Mammary microvascular endothelial cell (primary cell): ENCODE measurements at places on chromosomes 11 and 22. TPM values are rescaled to one million over a fixed set of nuclear protein-coding genes. Genes with fewer than 3 reads are reported as not detected.

Gene RAC2
- total RNA-seq: 353 and 394 TPM in 2 replicates

Gene DDI1
- total RNA-seq: not detected in 2 replicates

Gene CASP5
- total RNA-seq: not detected in 2 replicates

Gene CCDC188
- 3.0 and 8.3 TPM in 2 replicates for total RNA-seq

Gene FDXACB1
- 2.5 and 3.8 TPM in 2 replicates for total RNA-seq

Gene SLC6A5
- not detected in 2 replicates for total RNA-seq

Gene TMX2
- total RNA-seq: 57.9 and 61.2 TPM in 2 replicates

Gene FIBIN
- total RNA-seq: not detected in 2 replicates

Gene WBP2NL
- total RNA-seq: 0.07 TPM in 1 of 2 replicates, not detected in the other

Gene OR10D3
- not detected in 2 replicates for total RNA-seq

Gene GGT5
- total RNA-seq: 7.4 and 8.3 TPM in 2 replicates

Gene ROBO3
- total RNA-seq: 4.3 and 8.1 TPM in 2 replicates

Gene OR52I1
- total RNA-seq: not detected in 2 replicates

Gene MYOD1
- not detected in 2 replicates for total RNA-seq

Gene FBLN1
- total RNA-seq: 0.07 and 0.30 TPM in 2 replicates

Gene RAPSN
- total RNA-seq: not detected in 2 replicates

Gene SERPING1
- total RNA-seq: 0.87 and 1.9 TPM in 2 replicates

Gene CDCA5
- total RNA-seq: 20.7 and 21.8 TPM in 2 replicates

Gene CD3G
- total RNA-seq: not detected in 2 replicates

Gene FOLR1
- total RNA-seq: not detected in 2 replicates

Gene ABCG4
- total RNA-seq: 0.10 TPM in 1 of 2 replicates, not detected in the other

Gene OR8I2
- not detected in 2 replicates for total RNA-seq

Gene ANO5
- 0.05 and 0.13 TPM in 2 replicates for total RNA-seq

Gene PHOX2A
- total RNA-seq: not detected in 2 replicates

Gene SESN3
- total RNA-seq: 5.1 and 5.3 TPM in 2 replicates

Gene MAPK8IP2
- total RNA-seq: 0.07 and 0.34 TPM in 2 replicates

Gene CRYBA4
- total RNA-seq: not detected in 2 replicates

Gene TRPM5
- not detected in 2 replicates for total RNA-seq

Gene DBX1
- total RNA-seq: not detected in 2 replicates

Gene OLFML1
- total RNA-seq: not detected in 2 replicates

Gene TSSK2
- total RNA-seq: not detected in 2 replicates

Gene SUSD2
- under 0.01 and 0.15 TPM in 2 replicates for total RNA-seq

Gene VEGFB
- 31.6 and 40.1 TPM in 2 replicates for total RNA-seq

Gene HOATZ
- not detected in 2 replicates for total RNA-seq

Gene MS4A6E
- not detected in 2 replicates for total RNA-seq

Gene ADAMTS15
- 0.05 TPM in 1 of 2 replicates, not detected in the other for total RNA-seq

Gene WT1
- total RNA-seq: not detected in 2 replicates

Gene KRTAP5-2
- not detected in 2 replicates for total RNA-seq
